Stimulated activated CD4-positive, alpha-beta T cell treated with anti-CD3 and anti-CD28 coated beads, Interleukin-12 subunit alpha, Interleukin-12 subunit beta, amount 100 ng/mL, for 48 hours (primary cell): ENCODE measurements at places on chromosomes 4 and X.

DNA sequence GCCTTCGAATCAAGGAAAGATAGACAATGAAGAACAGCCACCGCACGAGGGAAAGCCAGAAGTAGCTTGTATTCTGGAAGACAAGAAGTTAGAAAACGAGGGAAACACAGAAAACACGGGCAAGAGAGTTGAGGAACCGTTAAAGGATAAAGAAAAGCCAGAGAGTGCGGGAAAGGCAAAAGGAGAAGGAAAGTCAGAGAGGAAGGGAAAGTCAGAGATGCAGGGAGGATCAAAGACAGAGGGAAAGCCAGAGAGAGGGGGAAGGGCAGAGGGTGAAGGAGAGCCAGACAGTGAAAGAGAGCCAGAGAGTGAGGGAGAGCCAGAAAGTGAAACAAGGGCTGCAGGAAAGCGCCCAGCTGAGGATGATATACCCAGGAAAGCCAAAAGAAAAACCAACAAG is 1.4 kb downstream of the TCEAL2 start:
- DNase-seq: no peak

- DNase-seq: no peak
Measured at GRCh38 chrX:119266364-119266995, 30.4 kb downstream of the PGRMC1 start.

GRCh38 chr4:179110356-179110755 is 1668.1 kb upstream of the AGA start:
- DNase-seq: no peak

GRCh38 chr4:100736641-100737451 is 219.0 kb upstream of the EMCN start:
- no peak for DNase-seq

- no peak for DNase-seq
Measured at GRCh38 chr4:1342003-1342402, 5.0 kb upstream of the UVSSA start.

DNA sequence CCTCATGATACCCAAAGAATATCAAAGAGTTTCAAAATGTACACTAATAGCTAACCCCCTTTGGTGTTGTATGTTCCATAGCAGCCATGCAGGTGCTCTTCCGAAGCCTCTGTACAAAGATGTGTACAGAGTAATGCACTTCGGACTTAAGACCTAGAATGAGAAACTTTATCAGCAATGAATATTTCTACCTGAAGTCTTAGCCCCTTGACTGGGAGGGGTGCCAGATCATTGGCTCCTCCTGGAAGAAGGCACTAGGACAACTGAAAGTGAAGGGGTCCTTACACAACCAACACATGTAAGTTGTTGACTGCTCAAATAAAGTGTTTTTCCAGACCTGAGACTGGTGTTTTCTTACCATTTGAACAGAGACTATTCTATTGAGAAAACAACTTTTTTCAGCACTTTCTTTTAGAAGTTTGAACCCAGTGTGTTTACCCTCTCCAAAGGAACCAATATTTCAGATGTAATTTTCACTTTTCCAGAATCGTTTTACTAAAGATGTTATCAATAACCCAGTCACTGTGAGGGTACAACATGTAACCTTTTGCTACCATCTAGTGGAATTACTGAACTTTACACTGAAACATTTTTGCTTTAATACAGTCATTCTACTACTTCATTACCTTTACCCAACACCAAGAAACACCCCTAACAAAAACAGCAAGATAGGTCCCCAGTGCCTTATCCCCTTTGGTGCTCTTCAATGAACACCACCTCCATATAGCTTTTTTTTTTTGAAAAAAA is 33.3 kb upstream of the PRDX4 start:
- no peak for DNase-seq

DNA sequence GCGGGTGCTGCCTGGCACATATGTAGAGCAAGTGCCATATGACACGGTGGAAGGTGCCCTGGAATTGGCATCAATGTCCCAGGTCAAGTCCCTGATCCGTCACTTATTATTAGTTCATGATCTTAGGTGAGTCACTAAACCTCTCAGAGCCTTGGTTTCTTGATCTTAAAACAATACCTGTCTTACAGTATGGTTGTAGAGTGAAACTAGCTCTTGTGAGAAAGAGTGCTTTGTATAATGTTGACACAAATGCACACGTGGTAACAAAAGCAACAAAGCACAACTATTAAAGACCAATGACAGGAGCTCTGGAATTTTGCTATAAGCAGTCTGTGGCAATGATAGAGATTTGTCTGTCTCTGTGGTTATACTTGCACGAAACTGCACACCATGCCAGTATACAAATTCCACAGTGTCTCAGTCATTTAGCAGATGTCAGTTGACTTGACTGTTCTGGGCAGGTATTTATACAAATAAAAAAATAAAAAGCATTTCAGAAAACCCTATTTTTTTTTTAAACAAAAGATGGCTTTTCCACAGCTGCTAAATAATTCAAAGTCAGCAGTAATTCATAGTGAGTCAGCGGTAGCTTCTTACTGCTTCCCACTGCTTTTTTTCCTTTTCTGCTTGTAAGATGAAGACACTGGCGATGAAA is 19.7 kb upstream of the ACSL1 start:
- no peak for DNase-seq

DNA sequence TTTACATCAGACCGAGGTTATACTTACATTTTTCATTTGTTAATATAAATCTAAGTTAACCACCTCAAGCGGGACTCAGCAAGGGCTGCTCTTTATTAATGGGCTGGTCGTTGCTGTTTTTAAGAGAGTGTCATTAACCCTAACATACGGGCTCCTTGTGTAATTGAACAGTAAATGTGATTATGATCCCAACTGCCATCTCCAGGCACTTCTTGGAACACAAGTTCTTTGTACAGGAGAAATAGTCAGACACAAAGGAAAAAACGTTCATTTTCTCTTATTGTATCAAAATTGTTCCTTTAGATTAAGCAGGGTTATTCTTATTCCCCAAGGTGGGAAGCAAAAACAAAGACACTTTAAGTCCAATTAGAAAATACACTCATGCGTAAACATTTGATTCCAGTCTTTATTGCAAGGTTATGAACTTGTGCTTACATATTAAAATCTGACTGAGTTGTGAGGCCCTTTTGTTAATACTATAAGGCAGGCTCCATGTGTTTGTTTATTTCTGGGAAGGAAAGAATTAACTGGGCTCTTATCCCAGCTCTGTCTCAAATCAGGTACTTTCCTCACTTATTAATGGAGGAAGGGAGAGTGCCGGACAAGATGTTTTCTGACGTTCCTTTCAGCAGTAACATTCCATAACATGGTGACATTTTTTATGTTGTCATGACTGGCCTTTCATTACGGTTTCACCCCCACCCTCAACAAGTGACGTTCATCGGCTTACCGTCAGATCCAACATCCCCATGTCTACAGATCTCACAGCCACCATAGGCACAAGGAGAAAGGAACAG is 95.9 kb downstream of the RASL11B start:
- no peak for DNase-seq

DNA sequence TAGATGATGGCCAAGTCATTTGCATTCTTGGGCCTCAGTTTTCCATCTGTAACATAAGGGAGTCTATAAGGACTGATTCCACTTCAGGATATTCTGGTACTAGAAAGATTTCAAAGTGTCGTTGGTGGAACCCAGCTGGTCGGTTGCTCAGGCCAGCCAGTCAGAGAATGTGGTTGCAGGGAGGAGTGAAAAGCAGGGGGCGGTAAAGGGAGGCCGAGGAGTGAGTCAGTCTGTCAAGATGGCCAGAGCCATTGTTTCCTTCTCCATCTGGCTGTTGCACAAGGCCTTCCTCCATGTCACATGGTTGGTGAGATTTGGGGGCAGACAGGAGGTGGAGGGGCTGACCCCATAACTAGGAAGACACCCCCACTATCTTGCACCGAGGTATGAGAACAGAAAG is 38.2 kb downstream of the STARD8 start:
- no peak for DNase-seq

DNA sequence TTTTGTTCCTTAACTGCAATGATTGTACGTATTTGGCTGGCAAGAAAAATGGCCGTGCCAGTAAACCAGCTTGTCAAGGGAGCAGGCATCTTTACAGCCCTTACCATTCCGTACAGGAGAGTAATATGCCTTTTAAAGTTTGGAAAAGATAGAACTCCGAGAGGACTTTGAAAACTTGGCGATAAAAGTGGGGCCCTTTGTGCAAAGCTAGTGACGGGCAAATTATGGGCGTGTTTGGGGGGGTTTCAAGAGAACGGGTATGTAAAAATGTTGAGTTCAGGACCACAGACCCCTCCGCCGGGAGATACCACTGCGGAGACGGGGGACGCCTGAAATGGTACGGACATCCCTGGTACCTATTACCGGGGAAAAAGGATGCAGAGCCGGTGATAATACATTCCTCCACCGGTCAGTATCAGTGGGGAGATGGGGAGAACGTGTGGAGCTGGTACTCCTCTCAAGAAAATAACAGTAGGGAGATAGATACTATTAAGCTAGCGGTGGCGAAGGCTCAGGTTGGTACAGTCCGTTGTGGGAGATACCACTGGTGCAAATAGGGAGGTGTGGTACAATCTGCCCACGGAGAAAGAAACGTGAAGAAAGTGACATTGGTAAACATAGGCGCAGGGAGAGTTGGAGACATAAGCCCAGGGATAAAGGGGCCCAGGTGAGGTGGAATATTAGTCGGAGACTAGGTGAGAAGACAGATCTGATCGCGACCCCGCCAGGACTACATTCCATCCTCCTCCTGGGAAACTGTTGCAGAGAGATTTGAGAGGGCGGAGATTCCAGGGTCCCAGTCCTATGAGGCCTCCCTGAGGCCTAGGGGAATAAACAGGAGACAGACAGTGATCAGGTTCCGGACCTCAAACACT is 14.5 kb downstream of the SPACA5 start:
- peak; percentile 60 for DNase-seq

- no peak for DNase-seq
Measured at GRCh38 chrX:17377091-17377717, 2.2 kb downstream of the NHS start.

- no peak for DNase-seq
Measured at GRCh38 chr4:176387571-176387970, 67.8 kb downstream of the SPCS3 start.

GRCh38 chrX:78029663-78030062 is 60.2 kb upstream of the PGAM4 start:
- no peak for DNase-seq

DNA sequence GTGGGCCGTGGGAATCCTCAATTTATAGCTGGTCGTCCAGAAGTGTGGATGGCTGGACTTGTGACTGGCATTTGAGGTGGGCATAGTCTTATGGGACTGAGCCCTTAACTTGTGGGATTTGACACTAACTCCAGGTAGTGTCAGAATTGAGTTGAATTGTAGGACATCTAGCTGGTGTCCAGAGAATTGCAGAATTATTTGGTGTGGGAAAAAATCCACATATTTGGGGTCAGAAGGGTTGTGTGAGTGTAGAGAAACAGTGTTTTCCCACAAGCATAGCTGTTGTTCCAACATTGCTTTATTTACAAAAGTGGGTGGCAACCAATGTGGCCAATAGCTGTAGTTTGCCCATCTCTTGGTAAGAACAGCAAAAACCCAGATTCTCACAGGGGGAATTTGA is 91.3 kb downstream of the MOSPD2 start:
- no peak for DNase-seq

- DNase-seq: no peak
Measured at GRCh38 chrX:42530027-42530426, 247.9 kb downstream of the PPP1R2C start.
